ENCODE measurements at places on chromosomes 12 and 14.

DNA sequence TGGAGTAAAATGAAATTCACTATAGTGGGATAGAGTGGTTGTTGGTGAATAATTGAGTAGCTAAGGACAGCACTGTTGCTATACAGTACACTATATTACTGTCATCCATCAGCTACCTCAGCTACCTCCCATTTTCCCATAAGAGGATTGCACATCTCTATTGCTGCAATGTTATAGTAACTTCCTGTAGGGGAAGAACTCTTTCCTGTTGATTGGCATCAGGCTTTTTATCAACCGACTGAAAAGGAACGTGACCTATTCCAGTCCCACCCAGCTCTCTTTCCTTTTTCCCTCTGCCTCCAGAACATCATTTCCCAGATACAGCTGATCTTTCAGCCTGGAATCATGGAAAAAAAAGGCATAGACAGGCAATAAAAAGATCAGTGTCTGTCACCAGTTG lies 117.4 kb downstream of the ADAMTS20 start:
- no peak for DNase-seq

DNA sequence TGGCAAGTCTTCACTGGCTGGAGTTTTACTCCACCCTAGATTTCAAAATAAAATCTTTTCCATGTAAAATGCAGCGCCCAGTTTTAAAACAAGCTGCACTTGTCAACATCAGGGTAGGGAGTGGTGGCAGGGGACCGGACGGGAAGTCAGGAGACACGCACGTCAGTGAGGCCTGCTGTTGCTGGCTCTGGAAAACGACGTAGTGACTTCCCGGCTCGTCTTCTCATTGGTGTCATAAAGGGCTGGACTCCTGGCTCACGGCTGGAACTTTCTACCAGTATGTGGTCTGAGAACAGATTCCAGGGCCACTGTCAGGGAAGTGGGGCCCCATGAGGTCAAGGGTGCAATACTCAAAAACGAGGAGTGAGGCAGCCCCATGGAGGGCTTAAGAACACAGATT lies 64.2 kb upstream of the FOXN3 start:
- DNase-seq: no peak

DNA sequence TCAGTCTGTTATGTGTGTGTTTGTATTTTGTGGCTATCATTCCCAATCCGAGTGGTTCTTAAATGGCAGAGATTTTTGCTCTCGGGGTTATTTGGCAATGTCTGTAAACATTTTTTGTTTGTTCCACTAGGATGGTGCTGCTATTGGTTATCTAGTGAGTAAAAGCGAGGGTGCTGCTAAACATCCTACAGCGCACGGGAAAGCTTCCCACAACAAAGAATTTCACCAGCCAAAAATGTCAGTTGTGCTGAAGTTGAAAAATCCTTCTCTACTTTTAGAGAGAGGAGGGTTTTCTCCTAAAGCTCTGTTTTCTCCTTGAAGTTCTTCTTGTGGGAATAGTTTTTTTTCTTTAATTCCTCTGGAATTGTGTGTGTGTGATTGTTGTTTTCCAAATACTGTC lies 2.4 kb downstream of the EXD2 start:
- DNase-seq: no peak

GRCh38 chr14:61710853-61711817 lies 15.8 kb downstream of the HIF1A start:
- DNase-seq: no peak

DNA sequence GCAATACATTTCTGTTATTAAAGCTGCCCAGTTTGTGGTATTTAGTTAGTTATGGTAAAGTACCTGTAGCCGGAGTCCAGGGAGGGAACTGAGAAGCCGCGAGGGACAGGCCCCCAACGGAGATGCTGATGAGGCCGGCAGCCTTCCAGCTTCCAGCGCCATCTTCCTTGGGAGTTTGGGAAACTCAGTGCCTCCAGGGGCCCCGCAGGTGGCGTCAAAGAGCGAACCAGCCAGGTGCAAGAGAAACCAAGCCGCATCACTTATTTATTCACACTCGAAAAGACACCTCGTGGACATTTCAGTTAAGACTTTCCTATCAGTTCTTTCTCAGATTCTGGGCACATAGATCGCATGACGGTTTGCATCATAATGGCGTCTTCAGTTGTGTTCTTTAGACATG lies 216.6 kb downstream of the GLT1D1 start:
- DNase-seq: no peak

DNA sequence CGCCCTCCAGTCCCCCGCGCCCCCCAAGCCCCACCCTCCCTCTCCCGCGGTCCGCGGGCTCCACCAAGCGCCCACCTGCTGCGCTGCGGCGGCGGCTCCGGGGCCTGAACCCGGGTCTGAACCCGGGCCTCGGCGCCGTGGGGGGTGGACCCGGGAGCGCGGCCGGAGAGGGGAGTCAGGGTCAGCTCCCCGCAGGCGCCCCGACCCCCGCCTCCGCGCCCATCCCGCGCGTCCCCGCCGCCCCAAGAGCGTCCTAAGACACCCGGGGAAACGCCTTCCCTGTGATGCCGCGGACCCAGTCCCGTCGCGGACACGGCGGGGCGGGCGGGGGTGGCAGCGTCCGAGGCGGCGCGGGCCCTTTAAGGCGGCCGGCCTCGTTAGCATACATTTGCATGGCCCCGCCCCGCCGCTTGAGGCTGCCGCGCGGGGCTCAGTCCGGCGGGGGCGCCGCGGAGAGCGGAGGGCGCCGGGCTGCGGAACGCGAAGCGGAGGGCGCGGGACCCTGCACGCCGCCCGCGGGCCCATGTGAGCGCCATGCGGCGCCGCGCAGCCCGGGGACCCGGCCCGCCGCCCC lies at the start of gene MMP17:
Gene MMP17, plus strand, starts transcription at position 433 of the 574 bp plus-strand sequence. Its CDS starts 102 bp downstream, at position 535.
- no peak for DNase-seq

- DNase-seq: no peak
Observed at GRCh38 chr12:94121886-94122285, 26.5 kb upstream of the PLXNC1 start.

GRCh38 chr12:130398100-130398848 lies 60.6 kb downstream of the PIWIL1 start:
- DNase-seq: no peak

DNA sequence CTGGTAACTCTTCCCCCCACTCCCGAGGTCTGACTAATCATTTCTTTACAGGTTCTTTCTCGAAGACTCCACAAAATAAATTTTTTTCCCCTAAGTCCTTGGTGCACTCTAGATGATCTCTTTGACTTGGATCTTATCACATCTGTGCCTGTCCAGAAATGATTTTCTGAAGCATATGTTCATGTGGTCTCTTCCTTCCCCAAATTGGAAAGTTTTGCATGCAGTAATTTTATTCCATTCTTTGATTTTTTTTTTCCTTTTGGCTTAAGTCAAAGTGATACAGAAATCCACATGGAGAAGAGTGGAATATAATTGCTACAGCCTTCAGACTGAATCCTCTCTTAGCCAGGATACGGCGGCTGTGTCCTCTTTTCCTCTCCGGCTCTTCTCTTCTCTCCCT lies 213.3 kb downstream of the BMP4 start:
- no peak for DNase-seq

DNA sequence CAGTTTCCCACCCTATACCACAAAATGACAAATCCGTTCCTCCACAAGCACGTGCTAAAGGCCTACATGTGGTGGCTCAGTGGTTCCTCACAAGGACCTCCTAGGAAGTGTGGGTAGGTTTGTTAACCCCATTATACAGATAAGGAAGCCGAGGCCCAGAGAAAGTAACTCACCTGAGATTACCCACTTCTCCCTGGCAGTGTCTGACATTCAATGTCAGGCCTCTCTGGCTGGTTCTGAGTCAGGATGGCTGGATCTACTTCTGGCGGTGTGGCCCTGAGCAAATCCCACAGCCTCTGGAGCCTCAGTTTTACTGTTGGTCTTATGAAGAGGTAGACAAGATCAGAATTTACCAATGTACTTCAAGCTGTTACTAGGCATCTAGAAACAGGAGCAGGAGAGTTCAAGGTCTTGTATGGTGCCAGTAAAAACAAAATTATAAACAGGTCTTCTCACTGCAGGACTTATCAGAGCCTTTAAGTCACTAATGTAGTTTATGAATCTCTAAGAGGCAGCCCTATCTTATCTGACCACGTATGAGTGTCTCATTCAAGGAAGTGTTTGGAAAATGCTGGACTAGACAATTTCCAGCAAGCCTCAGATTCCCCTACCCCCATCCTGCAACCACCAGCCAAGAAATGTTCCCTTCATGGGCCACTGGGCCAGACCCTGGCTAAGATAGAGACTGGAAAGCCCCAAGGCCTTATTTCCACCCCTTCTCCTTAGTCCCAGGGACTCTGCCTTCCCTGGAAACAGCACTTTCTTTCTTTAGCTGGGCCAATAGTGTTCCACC lies 4.2 kb downstream of the HSPB8 start:
- no peak for DNase-seq

DNA sequence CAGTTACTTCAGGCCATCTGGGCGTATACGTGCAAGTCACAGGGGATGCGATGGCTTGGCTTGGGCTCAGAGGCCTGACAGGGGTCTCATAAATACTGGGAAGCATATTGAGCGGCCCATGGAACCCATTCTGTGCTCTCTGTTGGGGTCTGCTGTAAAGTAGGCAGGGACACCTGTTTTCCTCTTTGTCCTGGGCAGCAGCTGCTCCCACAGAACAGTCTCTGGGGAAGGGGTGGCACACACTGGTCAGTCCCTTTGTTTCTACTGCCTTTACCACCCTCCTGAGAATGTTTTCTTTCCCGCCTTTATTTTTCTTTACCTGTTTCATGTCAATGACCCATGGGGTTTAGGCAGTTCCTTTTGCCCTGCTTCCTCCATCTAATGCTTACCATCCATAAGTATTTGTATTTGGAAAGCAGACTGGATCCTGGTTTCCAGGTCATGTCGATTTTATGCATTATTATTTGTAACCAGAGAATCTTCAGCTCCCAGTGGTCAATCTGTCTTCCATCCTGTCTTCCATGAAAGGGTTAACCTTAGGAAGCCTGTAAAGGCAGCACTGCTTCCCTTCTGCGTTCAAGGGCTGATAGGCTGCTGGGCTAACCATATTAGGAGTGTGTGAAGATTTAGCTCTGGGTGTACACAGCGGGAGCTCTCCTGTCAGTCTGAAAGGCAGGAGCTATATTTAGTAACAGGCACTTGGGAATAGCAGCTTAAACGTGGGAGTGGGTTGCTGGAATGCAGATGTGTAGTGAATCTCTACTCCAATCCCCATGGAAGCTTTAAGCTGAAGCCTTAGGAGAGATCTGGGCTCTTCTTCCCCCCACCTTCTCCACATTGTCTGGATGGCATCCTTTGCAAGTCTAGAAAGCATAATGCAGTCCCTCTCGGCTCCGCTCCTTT lies 124.0 kb downstream of the DYRK2 start:
- peak; percentile 53 for DNase-seq

- no peak for DNase-seq
Observed at GRCh38 chr12:50825372-50825838, 17.3 kb upstream of the TMPRSS12 start.

DNA sequence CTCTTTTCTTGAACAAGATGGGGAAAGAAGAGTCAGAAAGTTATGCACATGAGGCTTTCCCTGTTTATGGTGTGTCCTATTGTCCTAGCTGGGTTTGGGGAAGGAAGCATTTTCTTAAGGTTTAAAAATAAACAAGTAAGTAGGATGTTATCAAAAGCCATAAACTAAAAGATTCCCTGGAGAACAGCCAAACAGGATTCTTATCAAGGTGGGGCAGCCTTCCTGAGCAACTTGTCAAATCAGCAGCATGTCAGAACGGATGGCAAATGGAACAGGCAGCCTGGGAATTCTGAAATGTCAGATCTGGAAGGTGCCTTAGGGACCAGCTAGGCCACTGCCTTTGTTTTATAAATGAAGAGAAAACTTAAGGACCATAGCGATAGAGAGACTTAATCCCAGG lies 152.2 kb upstream of the RGS6 start:
- DNase-seq: no peak

DNA sequence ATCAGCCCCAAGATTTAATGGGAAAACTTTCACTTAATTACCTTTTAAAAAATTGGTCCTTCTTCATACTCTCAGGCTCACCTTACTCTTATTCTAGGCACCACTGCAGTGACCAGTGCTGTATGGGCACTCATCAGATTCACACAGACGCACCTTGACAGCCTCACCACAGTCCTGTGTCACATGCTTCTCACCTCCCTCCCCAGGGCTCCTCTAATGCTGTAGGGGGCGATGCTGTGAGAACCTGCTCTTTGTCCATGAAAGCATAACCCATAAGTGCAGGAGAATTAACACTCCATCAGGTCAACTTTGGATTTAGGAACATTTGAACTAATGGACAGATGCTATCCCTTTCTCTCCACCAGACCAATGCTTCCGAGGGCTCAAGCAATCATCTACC lies 13.9 kb upstream of the PPP4R3A start:
- no peak for DNase-seq

DNA sequence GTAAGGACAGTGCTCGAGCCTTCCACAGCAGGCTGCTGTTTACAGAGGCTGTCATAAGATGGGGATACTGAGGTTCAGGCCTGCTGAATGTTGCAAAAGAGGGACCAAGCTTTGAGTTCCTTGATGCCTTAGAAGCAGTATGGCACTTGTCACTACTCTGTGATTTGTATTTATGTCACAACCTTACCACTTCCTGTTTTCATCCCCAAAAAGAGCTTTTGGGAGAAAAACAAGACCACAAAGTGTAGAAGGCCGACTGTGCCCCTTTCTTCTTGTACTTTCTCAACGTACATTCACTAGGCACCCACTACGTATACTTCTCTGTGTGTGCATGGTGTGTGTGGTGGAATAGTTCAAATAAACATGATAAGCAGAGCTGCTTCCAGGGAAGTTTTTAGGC lies 90.1 kb downstream of the DRAM1 start:
- DNase-seq: no peak

DNA sequence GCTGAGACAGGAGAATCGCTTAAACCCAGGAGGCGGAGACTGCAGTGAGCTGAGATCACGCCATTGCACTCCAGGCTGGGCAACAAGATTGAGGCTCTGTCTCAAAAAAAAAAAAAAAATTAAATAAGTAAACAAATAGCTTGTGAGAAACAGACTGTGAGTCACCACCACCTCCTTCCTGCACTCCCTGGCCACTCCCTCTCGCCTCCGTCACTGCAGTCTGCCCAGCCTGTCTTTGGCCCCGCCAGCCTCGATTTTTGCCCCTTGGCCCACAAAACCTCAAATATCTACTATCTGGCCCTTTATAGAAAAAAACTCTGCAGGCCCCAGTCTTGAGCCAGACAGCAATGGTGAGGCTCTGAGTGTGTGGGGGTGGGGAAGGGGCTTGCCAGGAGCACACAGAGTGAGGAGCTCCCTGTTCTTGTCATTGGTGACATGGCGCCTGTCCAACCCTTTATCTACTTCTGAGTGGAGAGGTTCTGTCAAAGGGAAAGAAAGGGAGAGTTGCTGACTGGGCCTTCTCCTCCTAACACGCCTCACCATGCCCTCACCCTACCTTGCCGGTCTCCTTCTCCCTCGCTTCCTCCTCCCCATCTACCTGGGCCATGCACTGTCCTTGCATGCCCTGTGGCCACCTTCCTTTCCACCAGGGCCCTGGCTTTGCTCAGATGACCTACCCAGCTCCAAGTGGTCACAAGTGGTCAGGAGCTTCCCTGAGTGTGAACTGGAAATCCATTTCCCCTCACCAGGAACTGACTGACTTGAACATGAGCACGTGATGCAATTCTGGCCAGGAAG lies 22.1 kb downstream of the LGMN start:
- no peak for DNase-seq

Data from NCI-H187 (cell line).